ENCODE measurements at places on chromosomes 16 and 17. TPM values are rescaled to one million over a fixed set of nuclear protein-coding genes. Genes with fewer than 3 reads are reported as not detected.

The CFAP97D1 gene
- total RNA-seq = not detected

The OTOA gene
- total RNA-seq = 0.83 TPM

GRCh38 chr17:74558882-74559519 lies 8.3 kb downstream of the CD300H start:
- no peak for DNase-seq

- no peak for DNase-seq
Observed at GRCh38 chr17:58568044-58568799, 53.8 kb upstream of the MTMR4 start.

DNA sequence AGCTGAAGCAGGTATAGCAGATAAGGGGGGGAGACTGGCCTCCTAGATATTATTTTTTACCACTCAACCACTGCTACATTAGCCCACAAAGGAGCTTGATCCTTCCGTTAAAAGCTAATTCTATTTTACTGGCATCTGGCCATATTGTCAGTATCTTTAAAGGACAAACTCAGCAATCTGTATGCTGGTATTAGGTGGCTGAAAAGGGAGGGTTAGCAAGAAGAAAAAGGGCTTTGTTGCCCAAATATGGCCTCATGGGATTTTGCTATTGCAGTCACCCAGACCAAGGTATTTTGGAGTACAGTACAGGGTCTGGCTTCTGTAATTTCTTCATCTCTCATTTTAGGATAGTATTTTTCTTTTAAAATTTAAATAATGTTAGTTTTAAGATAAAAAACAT lies 14.4 kb downstream of the RFWD3 start:
- no peak for DNase-seq

All from sigmoid colon (tissue), 7 donors.